ENCODE measurements at places on chromosomes 1 and 21.
A peak's percentile ranks its signal among the peaks of the same experiment; 100 is the strongest.

- no peak for DNase-seq
Observed at GRCh38 chr1:28365864-28366263, 3.7 kb upstream of the PHACTR4 start.

GRCh38 chr1:63794939-63795378 is 21.1 kb downstream of the ROR1 start:
- no peak for DNase-seq

- no peak for DNase-seq
Observed at GRCh38 chr1:155529109-155529508, 33.5 kb downstream of the ASH1L start.

GRCh38 chr21:42223826-42224575 is 5.1 kb downstream of the ABCG1 start:
- DNase-seq: no peak

DNA sequence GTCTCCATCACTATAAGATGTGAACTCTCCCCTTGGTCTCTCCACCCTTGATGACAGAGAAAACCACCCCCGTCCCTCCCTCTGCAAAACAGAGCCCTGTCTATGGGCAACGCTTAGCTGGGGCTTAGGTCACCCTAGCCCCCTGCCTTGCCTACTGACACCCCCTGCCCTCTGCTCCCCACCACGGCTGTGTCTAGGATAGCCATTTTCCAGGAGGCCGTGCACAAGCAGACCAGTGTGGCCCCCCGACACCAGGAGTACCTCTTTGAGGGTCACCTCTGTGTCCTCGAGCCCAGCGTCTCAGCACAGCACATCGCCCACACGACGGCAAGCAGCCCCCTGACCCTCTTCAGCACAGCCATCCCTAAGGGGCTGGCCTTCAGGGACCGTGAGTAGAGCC is 8.5 kb downstream of the IKBKE start:
- DNase-seq: no peak

- no peak for DNase-seq
Observed at GRCh38 chr1:198977909-198978308, 339.1 kb downstream of the PTPRC start.

- no peak for DNase-seq
Observed at GRCh38 chr1:192689459-192689858, 53.5 kb downstream of the RGS13 start.

GRCh38 chr1:44120398-44120949 is 1.9 kb downstream of the KLF17 start:
- no peak for DNase-seq

GRCh38 chr1:152182944-152183361 is 23.9 kb upstream of the RPTN start:
- DNase-seq: no peak

DNA sequence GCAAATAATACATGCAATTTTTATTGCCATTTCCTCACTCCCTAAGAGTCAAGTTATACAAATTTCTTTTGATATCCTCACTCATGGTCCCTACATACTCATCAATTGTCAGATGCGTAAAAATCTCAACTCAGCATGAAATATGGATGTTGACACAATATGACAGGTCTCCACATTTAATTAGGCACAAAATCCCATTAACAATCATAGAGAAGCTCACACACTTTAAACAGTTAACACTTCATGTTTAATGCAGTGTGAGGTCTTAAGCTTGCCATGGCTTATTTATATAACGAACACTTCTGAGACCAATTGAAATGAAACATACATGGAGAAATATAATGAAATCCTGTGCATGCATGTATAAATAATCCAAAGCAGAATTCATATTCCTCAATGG is 58.6 kb downstream of the GREM2 start:
- DNase-seq: no peak

- DNase-seq: no peak
Observed at GRCh38 chr1:47895279-47896125, 101.7 kb downstream of the TRABD2B start.

DNA sequence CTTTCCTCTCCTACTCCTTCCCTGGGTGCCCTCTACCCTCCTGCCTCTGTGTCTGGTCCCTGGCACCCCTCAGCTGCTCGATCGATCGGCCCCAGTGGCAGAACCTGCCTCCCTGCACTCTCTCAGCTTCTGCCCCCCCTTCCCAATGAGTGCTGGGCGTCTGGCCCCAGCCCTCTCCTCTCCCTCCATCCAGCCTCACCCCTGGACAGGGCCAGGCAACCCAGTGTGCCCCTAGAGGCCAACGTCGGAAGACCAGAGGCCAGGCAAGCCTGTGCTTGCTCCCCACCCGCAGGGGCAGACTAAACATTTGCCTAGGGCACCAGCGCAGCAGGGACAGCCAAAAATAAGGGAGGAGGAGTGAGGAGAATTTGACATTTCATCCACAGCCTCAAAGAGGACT is 43.5 kb downstream of the LGR6 start:
- DNase-seq: no peak

GRCh38 chr1:152227310-152227928 is 3.4 kb upstream of the HRNR start:
- no peak for DNase-seq

- no peak for DNase-seq
Observed at GRCh38 chr21:35284199-35284598, 235.1 kb upstream of the RUNX1 start.

GRCh38 chr1:25590096-25590824 is 26.3 kb upstream of the MAN1C1 start:
- DNase-seq: no peak

GRCh38 chr21:44013380-44014088 is 1.4 kb downstream of the TRAPPC10 start:
- DNase-seq: no peak

DNA sequence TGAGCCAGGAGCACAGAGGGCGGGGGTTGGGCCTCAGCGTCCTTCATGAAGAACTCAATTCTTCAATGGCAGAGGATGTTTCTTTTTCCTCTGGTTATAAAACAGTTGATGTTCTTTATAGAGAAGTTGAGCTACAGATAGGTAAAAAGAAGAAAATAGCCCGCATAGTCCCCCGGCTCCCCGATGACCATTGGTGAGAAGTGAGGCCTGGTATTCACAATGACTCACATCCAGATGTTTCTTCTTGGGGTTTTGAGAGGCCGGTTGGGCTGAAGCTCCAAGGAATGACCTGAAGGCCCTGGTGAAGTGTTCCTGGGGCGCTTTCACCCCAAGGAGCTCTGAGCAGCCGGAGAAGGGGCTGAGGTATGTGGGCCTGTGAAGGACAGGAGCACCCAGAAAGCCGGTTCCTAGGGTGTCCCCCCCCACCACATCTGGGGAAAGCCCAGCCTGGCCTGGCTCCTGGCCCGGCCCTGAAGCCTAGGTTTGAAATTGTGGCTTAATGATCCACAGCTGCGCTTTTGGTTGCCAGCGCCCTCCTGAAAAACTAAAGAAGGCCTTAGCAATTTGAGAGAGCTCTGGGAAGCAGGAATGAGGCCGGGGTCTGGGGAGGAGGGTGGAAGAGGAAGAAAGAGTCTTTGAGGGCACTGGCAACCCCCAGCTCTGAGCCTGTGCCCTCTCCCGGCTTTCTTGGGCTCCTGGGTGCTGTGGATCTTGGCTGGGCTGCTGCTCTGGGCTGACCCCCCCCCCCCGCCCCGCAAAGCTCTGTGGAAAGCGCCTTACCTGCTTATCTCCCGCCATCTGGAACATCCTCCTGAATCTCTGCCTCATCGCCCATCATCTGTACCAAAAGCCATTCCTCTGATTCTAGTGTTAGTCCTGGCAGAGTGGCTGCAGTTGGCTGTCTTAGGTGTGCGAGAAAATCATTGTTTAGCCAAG is 444.7 kb downstream of the CAMTA1 start:
- no peak for DNase-seq

DNA sequence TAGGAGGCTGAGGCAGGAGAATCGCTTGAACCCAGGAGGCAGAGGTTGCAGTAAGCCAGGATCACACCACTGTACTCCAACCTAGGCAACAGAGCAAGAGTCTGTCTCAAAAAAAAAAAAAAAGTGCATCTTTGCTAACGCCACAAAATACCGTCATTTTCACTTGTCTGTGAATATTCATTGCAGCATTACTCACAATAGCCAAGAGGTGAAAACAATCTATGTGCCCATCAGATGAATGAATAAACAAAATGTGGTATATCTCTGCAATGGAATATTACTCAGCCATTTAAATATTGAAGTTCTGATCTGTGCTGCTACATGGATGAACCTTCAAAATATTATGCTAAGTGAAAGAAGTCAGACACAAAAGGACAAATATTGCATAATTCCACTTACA is 7.9 kb upstream of the TIAM1 start:
- no peak for DNase-seq

DNA sequence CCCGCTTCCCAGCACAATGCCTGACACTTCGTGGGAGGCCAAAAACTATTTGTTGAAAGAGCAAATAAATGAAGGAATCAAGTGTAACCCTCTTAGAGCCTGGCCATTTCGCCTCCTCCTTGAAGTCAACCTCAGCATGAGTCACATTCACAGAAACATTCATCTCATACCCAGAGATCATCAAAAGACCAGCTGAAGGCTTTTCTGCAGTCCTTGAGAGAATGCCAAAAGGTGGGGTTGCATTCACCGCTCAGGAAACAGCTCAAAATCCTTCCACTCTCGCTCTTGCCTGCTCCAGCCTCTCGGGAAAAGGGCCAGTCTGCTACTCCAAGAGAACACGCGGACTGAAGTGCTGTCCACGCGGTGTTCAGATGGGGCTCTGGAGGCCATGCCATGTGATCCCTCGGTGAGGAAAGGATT is 90.0 kb downstream of the VWA5B1 start:
- DNase-seq: no peak

- no peak for DNase-seq
Observed at GRCh38 chr1:209102120-209102519, 481.4 kb upstream of the CAMK1G start.

- no peak for DNase-seq
Observed at GRCh38 chr1:160224606-160225005, 19.4 kb downstream of the PEA15 start.

GRCh38 chr1:209354111-209354839 is 229.2 kb upstream of the CAMK1G start:
- DNase-seq: peak; percentile 2

GRCh38 chr1:19775317-19775716 is 24.4 kb downstream of the TMCO4 start:
- no peak for DNase-seq

DNA sequence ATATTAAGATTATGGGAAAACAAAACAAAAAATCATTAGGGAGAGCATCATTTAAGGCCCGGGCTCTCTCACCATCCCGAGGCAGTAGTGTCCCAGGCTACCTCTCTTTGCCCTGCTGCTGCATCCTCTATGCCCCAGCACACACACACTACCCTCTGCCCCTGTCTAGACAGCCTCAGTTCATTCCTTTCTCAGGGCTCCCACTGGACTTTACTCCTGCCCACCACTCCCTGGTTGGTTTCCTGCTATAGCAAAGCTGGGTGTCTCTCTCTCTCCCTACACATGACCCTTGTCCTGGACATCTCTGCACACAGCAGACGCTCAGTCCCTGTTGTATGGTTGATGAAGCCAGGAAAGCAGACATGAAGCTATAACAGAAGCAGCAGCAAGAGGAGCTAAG is 30.7 kb downstream of the GNG12 start:
- no peak for DNase-seq

- DNase-seq: no peak
Observed at GRCh38 chr1:55210990-55211801, 4.0 kb downstream of the USP24 start.

DNA sequence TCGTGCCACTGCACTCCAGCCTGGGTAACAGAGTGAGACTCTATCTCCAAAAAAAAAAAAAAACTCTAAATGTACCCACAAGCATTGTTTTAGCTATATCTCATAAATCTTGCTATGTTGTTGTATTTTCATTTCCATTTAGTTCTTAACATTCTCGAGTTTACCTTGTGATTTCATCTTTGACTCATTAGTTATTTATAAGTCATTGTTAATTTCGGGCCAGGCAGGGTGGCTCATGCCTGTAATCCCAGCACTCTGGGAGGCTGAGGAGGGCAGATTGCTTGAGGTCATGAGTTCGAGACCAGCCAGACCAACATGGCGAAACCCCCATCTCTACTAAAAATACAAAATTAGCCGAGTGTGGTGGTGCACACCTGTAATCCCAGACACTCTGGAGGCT is 11.7 kb downstream of the HES2 start:
- no peak for DNase-seq

DNA sequence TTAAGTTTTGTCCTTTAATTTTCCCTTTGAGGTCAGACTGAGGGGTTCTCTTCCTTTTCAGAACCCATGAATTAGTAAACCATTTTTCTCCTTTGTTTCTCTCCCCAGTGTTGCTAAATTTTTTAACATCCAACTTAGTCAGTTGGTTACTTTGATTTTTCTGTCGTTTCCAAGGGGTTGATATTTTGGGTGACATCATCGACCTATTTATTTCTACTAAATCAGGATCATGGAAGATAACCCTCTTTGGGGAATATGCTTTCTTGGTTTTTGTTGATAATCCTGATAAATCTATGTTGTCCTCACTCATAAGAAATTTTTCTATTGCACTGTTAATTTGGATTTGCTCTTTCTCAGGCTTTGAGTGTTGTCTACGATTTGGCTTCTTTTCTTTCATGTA is 40.9 kb downstream of the LRRC53 start:
- DNase-seq: no peak

GRCh38 chr21:24628536-24628935 is 978.7 kb downstream of the MRPL39 start:
- DNase-seq: no peak

- DNase-seq: no peak
Observed at GRCh38 chr1:213014642-213015041, 1.0 kb downstream of the ANGEL2 start.

GRCh38 chr1:99173900-99174299 is 90.4 kb upstream of the PLPPR4 start:
- DNase-seq: no peak

- DNase-seq: no peak
Observed at GRCh38 chr1:118503752-118504151, 318.7 kb upstream of the SPAG17 start.

- no peak for DNase-seq
Observed at GRCh38 chr1:14974361-14974760, 179.2 kb upstream of the TMEM51 start.

GRCh38 chr1:185044387-185044786 is 971 bp upstream of the RNF2 start:
- DNase-seq: no peak

DNA sequence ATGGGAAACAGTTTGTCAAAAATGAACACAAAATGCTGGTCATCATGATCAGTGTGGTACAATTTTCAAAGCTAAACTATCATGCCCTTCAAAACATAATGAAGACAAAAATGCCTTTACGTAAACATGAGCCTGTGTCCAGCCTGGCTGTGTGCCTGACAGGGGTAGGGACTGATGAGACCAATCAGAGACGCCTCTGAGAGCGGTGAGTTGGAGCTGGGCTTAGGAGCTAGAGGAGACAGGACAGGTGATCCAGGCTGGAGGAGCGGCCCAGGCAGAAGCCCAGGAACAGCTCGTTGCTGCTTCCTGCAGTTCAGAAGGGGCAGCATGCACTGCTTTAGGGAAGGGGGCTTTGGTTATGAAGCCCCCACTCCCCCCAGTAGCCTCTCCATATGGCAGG is 70.0 kb downstream of the ARHGEF10L start:
- no peak for DNase-seq

- peak; percentile 7 for DNase-seq
Observed at GRCh38 chr1:212368073-212368484, 46.6 kb downstream of the PACC1 start.

- no peak for DNase-seq
Observed at GRCh38 chr1:169207797-169208520, 101.5 kb downstream of the ATP1B1 start.

GRCh38 chr1:216612291-216612690 is 110.9 kb downstream of the ESRRG start:
- no peak for DNase-seq
